Cortex of kidney (tissue), 1 donor: ENCODE measurements at places on chromosomes 5 and 9.

DNA sequence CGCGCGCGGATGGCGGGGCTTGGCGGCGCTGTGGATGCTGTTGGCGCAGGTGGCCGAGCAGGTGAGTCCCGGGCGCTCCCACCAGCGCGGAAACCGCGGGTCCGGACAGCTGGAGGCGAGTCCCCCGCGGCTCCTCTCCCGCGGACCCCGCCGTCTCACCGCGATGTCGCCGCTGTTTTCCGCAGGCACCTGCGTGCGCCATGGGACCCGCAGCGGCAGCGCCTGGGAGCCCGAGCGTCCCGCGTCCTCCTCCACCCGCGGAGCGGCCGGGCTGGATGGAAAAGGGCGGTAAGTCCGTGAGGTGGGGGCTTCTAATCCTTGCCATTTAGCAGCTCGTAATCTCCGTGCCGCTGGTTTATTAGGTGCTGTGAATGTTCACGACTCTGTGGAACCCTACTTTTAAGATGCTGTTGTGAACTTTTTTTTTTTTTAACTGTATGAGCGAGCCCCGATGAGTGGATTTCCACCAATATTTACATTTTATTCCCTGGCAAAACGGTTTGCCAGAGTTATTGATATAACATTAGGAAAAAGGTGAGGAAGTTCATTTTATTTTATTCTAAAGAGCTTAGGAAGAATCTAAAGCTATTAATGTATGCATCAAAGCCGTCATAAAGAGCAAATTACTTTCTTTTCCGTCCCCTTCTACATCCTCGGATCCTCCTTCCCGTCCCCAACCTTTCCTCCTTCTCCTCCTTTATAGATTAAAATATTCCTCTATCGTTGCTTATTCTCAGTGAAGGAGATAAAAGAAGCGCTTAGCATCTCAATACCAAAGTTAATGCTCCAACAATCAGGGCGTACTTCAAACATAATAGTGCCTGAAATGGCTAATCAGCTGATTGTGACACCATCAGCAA, 579 bp downstream of the ADAMTS16 start:
- no peak for DNase-seq

DNA sequence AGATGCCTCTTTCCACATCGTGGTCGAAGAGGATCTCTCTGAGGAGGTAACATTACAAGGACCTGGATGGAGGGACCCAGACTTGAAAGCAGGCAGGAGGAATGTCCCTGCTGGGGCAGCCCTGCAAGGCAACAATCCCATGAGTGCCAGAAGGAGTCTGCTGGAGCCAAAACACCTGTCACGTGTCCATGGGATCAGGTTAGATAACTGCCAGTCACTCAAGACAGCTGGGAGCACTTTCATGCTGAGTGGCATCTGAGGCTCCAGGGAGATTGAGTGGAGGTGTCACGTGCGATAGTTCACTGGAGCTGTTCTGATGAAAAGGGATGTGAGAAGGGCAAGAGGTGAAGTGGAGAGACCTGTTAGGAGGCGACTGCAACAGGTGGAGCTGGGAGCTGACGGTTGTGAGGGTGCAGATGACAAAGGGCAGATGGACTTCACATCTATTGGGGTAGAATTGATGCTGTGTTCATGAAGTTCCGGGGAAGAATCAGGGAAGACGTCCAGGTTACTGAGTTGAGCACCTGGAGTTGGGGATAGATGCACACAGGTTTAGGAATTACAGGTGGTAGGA, 68.4 kb downstream of the ICE1 start:
- DNase-seq: no peak

- DNase-seq: no peak
Observed at GRCh38 chr9:78097541-78097940, 65.9 kb upstream of the GNAQ start.

- DNase-seq: no peak
Observed at GRCh38 chr9:133991964-133992779, at the start of gene VAV2. VAV2 (minus strand) TSS chr9:133992324; CDS start chr9:133992278, 46 bp downstream.

GRCh38 chr9:16664211-16664610, 206.3 kb downstream of the BNC2 start:
- no peak for DNase-seq

GRCh38 chr5:31767335-31768031, 128.6 kb downstream of the PDZD2 start:
- no peak for DNase-seq

- no peak for DNase-seq
Observed at GRCh38 chr9:97594381-97594921, 38.7 kb downstream of the TSTD2 start.

- no peak for DNase-seq
Observed at GRCh38 chr5:142849466-142849865, 79.3 kb downstream of the ARHGAP26 start.

GRCh38 chr5:94832685-94833084, 214.2 kb downstream of the SLF1 start:
- DNase-seq: no peak

- no peak for DNase-seq
Observed at GRCh38 chr5:20617841-20618240, 629.8 kb upstream of the CDH18 start.

GRCh38 chr5:6732634-6733410, 19.6 kb downstream of the TENT4A start:
- DNase-seq: no peak

- no peak for DNase-seq
Observed at GRCh38 chr5:103010168-103010567, 109.8 kb downstream of the GIN1 start.

DNA sequence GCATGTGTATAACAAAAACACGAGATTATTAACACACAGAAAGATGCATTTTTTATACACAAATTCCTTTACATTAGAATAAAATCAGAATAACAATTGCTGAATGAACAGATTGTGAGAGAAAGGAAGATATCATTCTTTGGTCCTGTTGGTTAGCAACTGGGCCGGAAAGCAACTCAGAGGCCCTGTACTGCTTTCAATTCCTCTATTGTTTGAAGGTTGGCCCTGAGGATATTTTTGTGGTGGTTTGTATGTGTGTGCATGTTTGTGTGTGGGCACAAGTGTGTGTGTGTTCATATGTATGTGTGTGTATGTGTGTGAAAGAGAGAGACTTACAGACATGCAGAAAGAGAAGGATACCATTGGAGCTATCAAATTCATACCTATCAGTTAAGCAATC, 356.8 kb upstream of the DMAC1 start:
- DNase-seq: no peak

- no peak for DNase-seq
Observed at GRCh38 chr5:86546582-86546981, 71.2 kb upstream of the COX7C start.

- DNase-seq: no peak
Observed at GRCh38 chr5:1723957-1724821, 75.4 kb downstream of the MRPL36 start.

GRCh38 chr9:105280691-105281090, 36.2 kb downstream of the SLC44A1 start:
- DNase-seq: no peak

GRCh38 chr5:108461628-108462367, 79.9 kb upstream of the FBXL17 start:
- DNase-seq: no peak

DNA sequence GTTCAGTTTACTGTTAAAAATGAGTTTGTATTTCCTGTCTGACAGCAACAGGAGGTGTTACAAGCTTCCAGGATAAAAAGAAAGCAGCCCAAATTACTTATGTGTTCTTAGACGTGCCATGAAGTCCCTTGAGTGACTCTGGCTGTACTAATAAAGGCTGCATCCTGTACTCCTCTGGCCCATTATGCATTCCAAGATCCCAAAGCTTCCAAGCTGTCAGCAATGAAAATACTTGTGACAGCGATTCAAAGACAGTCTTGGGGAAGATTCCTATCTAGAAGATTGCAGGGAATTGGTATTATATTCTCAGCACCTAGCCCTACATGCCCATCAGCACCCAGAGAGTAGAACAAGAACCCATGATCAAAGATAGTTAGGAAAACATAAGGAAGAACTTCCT, 281.6 kb upstream of the TRPC7 start:
- DNase-seq: no peak

- no peak for DNase-seq
Observed at GRCh38 chr5:343461-344401, 22.2 kb downstream of the AHRR start.

GRCh38 chr9:5786370-5787127, 46.4 kb downstream of the ERMP1 start:
- DNase-seq: no peak

GRCh38 chr9:109437286-109437685, 60.8 kb downstream of the PTPN3 start:
- no peak for DNase-seq

DNA sequence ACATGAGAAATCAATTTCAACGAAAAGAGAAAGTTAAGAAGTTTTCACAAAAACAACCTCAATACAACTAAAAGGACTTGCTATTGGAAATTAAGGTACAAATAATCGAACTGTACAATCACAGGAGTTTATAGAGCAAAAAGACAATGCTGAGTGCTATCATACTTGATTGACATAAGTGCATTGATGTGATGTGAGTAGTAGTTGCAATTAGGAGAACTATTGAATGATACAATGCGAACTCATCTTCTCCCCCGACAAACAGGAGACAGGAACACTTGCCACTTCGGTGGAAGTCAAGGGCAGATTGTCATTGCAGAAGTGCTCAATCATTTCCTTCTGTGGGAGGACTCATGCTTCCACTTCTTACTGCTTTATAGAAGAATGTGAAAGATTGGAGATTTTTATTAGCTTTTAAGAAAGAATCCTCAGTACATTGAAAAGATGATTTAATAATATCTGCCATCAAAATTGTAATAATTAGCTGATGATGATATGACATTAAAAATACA, 276.6 kb upstream of the MPDZ start:
- DNase-seq: no peak

DNA sequence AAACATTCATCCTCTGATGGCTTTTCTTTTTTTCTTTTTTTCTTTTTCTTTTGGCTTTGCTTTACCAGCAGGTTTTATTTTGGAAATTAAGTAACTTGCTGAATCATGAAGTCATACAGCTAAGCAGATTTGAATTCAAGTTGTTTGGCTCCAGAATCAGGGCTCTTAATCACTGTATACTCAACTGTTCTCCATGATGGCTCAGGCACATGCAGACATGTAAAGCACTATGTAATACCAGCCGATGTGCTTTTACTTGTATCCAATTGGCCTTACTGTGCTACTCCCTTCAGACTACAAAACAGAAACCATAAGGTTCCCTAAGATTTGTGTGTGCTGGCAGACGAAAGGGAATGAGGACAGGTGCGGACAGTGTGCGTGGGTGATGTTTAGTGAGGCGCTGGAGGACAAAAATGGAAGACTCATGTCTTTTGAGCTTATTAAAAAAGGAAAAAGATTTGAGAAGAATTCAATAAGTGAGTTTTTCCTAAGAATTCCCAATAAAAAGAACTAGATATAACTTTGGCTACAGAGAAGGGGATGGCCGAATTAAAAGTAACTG, 44.7 kb upstream of the OTP start:
- no peak for DNase-seq

GRCh38 chr9:34333836-34334235, 4.5 kb downstream of the NUDT2 start:
- no peak for DNase-seq

GRCh38 chr9:13603921-13604320, 324.4 kb upstream of the MPDZ start:
- no peak for DNase-seq

DNA sequence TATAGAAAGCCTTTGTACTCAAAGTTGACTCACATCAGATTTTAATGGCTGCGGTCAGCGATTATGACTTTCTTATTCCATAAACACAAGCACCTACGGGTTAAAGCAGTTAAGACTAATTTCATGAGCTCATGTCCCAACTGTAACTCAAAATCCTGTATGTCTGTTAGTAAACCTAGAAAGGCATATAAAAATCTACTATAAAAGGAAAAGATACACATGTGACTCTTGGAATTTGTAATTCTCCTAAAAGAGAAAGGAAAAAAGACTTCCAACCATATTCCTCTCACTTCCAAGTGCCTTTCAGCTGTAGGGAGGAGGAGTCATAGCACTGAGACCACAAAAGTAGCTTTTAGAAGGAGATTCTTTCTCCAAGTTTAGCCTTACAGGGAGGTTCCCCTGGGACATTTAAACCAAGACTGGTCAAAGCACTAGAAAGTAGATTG, 129.1 kb downstream of the EBF1 start:
- DNase-seq: no peak

- DNase-seq: no peak
Observed at GRCh38 chr5:137825165-137825564, 42.5 kb upstream of the MYOT start.

- no peak for DNase-seq
Observed at GRCh38 chr9:32928145-32928763, 73.2 kb downstream of the APTX start.

DNA sequence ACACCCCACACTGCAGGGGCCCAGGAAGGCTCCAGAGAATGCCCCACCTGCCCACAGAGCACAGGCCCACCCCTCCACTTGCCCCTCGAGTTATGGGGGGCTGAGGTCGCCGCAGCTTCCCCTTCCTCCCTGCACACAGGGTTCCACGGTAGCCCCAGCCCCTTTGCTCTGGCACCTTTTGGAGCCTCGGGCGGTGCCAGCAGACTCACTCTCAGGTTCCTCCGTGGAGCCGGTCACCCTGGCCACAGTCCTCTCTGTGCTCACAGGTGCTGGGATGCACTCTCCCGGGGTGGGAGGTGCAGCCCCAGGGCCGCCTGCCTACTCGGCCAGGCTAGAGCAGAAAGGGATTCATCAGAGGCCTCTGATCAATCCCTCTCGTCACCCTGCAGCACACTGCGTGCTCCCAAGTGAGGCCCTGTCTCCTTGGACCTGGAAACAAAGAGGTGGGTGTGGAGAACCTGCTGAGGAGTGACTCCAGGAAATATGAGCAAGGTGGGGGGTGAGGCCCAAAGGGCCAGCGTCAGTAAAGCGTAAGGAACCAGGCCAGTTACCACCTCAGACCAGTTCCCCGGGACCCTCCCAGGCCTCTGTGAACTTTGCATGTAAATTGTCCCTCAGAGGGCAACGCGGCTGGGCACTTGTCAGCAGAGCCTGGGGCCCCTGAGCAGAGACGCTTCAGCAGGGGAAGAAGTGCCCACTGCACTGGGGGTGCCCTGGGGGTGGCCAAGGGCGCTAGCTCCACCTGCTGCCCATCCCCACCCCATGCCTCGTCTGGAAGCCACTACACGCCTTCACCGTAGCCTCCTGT, 167.8 kb downstream of the OLFM1 start:
- DNase-seq: no peak

GRCh38 chr9:124337562-124337961, 77.7 kb downstream of the PSMB7 start:
- DNase-seq: no peak
